ENCODE measurements at places on chromosomes 5 and 9.

- no peak for DNase-seq
These were observed 513.5 kb downstream of the MTRR start for GRCh38 chr5:8382456-8382855.

DNA sequence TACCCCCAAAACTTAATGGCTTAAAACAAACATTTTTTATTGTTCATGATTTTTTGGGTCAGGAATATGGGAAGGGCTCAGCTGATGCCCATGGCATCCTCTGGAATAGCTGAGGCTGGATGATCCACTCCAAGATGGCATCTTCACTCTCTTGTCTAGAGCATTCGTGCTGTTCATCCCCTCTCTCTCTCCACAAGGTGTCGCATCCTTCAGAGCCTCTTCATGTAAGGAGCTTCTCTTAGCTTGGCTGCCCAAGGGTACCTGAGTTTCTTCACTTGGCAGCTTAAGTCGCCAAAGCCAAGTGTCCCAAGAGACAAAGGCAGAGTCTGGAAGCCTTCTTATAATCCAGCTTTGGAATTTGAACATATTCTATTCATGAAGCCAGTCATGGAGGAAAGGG lies 294.7 kb downstream of the CHSY3 start:
- DNase-seq, result peak; percentile 18

DNA sequence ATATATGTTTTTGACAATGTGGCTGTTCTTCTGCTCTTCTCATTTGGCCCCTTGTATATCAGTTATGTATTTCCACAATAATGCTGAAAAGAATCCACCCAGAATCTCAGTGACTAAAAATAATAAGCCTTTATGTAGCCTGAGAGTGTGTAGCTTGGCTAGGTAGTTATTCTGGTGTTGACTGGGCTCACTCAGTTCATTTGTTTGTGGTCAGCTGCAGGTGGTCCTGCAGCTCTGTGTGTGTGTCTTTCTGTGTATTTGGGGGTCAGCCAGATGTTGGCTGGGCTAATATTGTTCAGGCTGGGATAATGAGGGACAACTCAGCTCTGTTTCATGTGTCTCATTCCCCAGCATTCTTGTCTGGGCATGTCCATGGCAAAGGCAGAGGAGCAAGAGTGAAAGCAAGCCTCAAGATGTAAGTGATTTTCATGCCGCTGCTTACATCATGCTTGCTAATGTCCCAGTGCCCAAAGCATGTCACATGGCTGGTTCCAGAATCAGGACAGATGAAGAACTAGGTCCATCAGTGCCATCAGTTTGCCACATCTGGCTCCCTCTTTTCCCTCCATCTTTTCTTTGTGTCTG lies 162.8 kb downstream of the KCTD16 start:
- DNase-seq, result no peak

DNA sequence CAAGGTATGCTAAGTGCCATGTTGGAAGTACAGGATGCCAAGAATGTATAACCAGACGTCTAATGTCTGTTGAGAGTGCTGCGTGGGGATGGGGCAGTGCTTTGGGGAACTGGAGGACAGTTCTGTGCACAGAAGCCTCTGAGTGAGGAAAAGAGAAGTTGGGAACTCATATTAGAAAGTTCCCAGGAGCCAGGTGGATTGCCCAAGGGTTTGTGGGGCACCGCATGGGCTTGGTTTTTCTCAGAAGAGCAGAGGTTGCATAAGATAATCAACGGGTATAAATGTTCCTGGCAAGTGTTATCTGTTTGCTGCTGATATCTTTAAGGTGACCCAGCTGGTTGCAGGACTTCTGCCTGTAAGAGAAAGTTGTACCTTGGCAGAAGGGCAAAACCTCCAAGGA lies 13.1 kb downstream of the HRH2 start:
- no peak for DNase-seq

- DNase-seq, result no peak
These were observed 4.6 kb downstream of the ADAMTSL2 start for GRCh38 chr9:133538851-133539833.

DNA sequence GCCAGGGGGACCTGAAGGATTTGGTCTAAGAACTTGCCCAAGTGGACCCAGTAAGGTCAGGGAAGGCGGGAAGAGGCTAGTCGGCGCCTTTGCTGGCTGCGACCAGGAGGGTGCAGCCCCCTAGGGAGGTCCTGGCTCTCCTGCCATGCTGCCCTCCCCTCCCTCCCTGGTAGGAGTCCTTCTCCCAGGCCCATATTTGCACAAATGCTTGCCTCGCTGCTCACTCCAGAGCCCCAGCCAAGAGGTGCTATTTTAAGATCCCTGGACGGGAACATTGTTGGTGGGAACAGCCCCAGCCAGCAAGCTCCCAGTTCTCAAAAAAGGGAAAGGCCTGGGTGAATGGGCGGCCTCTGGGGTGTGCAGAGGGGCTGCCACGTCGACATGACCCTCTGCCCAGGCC lies 4.3 kb upstream of the IL17B start:
- DNase-seq, result no peak

- DNase-seq, result peak; percentile 56
These were observed 355.1 kb upstream of the GRIA1 start for GRCh38 chr5:153135411-153135810.

DNA sequence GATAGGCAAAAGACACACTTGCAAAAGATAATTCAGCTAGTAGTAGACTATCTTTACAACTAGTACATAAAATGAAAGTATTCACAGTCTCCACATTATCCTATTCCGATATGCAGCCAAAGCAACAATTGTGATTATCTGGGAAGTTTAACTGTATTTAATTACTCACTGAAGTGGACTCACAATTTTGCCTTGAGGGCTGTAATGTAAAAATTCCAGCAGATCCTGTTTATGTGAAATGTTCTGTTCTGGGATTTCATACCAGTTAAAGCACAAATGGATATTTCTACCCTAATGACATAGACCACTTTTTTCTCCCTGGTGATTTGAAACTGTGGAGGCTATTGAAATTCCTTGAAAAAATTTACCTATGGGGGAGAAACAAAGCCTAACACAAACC lies 474.4 kb upstream of the EDIL3 start:
- DNase-seq, result no peak

DNA sequence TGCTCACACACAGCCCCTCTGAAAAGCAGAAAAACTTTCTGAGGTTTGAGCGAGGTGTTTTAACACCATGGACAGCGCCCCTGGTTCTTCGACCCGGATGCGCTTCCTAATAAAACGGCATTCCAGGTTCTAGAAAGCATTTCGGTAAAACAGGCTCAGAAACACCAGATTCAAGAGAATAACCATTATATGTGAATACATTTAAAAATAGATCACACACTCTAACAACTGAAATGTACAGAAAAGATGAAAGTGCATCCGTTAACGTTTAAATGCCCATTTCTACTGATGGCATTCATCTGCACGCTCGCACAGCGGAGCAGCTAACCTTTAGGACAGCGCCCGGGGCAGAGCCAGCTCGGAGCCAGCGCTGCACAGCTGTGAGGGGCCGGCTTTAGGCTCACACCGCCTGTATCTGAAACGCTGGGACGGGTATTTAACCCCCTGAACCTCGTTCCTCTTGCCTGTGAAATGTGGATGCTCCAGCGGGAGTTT lies 26.3 kb upstream of the TENT4A start:
- DNase-seq, result peak; percentile 33

GRCh38 chr5:143501310-143502044 lies 98.0 kb upstream of the NR3C1 start:
- no peak for DNase-seq

DNA sequence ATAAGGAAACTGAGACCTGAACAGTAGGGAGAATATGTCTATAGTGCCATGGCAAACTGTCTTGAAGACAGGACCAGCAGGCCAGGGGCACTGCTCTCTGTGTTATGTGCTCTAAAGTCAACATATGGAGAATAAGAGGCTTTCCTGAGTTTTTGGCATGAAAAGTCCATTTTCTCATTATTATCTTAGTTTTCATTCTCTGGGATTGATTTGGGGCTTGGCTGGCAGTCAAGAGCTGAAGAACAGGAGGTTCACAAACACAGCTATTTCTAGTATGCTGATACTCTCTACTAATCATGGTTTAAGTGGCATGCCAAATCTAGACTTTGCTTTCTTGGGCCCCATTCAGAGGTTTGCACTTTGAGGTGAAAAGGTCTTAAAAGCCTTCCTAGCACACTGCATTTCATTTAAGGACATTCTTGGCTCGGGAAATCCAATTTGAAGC lies 404.4 kb downstream of the ZNF608 start:
- DNase-seq, result peak; percentile 89

DNA sequence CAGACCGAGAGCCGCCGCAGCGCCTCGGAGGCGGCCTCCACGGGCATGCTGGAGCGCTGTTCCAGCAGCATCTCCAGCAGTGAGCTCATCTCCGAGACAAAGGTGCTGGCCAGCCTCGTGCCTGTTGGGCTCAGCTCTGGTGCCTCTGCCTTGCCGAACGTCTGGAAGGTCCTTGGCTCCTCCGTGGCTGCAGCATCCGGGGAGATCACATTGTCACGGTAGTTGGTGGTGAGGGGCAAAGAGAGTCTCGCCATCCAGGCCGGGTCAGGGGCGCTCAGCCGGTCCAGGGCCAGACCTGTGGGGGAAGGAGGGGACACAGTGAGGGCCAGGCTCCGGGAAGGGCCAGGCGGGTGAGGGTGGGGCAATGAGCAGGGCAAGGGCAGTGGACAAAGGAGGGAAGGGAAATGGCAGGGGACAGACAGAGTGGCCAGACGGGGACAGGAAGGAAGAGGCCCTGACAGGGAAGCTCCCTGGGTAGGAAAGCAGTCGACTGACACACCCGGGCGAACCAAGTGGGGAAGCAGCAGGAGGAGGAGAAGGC lies 12.4 kb downstream of the PCDH12 start:
- DNase-seq, result no peak

DNA sequence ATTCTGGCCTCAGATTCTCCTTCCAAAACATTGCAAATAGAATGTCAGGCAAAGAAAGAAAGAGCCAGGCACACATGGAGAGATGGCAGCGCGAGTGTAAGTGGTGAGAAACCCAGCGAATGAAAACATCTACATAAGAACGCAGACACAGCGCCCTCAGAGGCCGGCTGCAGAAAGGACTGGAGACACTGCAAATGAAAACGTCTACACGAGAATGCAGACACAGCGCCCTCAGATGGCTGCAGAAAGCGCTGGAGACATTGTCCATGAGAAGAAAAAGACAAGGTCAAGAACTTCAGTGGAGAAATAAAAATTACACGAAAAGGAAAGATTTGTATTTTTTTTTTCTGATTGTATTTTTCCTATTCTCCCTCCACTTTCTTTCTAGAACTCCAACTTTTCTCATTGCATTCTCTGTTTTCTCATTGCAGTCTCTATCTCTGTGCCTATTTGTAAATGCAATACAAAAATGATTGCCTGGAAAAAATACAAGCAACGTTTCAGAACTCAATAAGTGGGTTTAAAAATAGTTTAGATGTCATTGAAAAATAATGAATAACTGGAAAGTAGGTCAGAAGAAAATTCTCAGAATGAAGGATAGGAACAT lies 117.9 kb upstream of the LPCAT1 start:
- peak; percentile 74 for DNase-seq

GRCh38 chr9:94908011-94908563 lies 181.6 kb downstream of the AOPEP start:
- no peak for DNase-seq

GRCh38 chr9:100465274-100465673 lies 7.7 kb upstream of the TMEFF1 start:
- DNase-seq, result no peak

GRCh38 chr5:8683496-8683895 lies 814.5 kb downstream of the MTRR start:
- DNase-seq, result no peak

GRCh38 chr5:80208381-80208780 lies 47.5 kb downstream of the SERINC5 start:
- no peak for DNase-seq

DNA sequence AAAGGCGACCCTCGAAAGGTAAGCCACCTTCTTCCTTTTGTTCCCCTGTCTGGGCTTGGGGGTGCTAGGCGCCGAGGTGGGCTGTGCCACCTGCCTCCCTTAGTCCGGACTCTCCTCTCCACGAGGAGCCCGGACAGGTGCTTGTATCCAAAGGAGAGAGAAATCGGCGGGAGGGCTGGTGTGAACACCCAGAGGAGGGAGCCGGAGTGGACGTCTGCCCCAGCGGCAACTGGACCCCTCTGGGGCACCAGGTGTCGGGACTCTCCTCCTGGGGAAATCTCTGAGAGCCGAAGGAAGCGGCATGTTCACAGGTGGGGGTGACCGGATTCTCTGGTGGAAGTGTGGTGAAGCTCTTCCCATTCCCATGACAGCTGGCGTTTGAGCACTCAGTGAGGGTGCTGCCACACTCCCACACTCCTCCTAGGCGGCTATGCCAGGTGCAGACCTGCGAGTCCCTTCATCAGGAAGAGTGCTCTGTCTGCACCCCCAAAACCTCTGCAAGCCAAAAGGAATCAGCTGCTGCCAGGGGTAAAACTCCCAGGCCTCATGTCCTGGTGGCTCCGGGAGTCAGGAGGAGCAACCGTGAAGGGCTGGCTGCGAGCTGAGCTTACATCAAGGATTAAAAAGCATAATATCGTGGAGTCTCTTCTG lies 921 bp downstream of the KCNIP1 start:
- DNase-seq, result no peak

DNA sequence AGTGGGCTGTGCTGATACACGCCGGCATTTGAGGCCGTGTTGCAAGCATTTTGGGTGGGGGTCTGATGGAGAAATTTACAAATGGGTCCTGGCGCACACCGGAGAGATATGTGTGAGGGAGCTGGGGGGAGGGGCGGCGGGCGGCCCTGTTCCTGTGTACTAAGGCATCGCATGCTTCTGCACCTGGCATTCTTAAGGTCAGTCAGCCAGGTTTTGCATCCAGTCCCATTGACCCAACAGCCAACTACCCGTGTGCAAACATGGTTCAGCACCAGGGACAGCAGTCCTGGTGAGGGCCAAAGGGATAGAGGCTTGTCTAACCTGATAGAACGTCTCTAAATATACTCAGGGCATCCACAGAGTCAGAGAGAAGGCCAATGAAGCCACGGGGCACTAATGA lies 839 bp downstream of the GABRG2 start:
- no peak for DNase-seq

GRCh38 chr5:113061846-113062780 lies 85.5 kb downstream of the DCP2 start:
- DNase-seq, result peak; percentile 88

GRCh38 chr9:18665947-18666346 lies 192.0 kb downstream of the ADAMTSL1 start:
- DNase-seq, result no peak

DNA sequence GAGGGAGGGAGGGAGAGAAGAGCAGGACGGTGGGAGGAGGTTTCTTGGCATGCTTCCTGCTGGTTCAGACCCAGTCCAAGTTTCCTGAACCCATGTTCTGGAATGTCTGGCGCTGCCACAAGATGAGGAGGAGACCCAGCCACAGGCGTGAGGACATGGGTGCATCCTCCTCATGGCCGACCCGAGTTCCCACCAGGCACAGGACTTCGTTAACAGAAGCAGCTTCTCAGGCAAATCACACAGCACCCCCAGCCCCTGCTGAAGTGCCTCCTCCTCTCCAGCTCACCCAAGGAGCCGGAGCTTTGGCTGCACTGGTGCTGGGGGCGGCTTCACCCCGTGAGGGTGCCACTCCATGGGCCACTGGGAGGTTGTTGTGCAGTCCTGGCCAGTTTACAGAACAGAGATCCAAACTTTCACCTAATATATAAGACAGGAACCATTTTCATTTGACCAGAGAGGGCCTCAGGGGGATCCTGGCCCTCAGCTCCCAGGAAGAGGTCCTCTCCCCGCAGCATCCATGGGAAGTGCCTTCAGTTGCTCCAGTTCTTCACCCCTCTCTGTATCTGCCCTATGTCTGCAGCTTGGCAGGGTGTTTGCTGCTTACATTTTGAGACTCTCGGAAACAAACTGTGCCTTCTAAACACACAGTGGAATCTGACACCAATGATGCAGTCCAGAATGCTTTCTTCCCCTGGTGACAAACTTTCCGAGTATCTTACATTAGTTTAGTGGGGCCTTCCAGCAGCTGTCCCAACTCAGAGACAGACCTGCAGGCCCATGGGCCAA lies 10.2 kb upstream of the NKD2 start:
- no peak for DNase-seq

Measured in astrocyte (in vitro differentiated cells and primary cell).